Stimulated activated effector memory CD8-positive, alpha-beta T cell treated with anti-CD3 and anti-CD28 coated beads, Interleukin-12 subunit alpha, Interleukin-12 subunit beta, amount 100 ng/mL, for 72 hours (primary cell): ENCODE measurements at places on chromosomes 7 and 10.

DNA sequence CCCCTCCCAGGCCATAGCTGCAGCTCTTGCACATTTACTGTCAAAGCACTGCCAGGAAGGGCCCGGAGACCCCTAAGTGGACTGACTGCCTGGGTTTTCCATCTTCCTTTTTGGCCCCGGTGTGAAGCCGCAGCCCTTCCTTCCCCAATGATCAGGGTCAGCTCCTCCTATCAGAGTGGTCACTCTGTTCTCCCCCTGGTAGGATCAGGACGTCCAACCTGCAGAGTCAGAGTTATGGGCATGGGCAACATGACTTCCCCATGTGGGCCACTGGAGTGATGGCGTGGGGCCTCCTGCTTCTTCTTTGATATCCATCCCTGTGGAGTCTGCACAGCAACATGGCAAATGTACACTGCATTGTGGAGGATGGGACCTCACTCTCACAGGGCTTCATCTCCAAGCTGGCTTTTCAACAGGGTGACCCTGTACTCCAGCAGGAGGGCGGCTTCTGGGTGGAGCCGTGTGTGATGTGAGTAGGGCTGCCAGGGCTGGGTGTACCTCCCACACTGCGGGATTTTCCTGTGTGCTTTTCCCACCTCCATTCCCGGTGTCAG is 6.4 kb upstream of the RAMP3 start:
- DNase-seq = no peak

DNA sequence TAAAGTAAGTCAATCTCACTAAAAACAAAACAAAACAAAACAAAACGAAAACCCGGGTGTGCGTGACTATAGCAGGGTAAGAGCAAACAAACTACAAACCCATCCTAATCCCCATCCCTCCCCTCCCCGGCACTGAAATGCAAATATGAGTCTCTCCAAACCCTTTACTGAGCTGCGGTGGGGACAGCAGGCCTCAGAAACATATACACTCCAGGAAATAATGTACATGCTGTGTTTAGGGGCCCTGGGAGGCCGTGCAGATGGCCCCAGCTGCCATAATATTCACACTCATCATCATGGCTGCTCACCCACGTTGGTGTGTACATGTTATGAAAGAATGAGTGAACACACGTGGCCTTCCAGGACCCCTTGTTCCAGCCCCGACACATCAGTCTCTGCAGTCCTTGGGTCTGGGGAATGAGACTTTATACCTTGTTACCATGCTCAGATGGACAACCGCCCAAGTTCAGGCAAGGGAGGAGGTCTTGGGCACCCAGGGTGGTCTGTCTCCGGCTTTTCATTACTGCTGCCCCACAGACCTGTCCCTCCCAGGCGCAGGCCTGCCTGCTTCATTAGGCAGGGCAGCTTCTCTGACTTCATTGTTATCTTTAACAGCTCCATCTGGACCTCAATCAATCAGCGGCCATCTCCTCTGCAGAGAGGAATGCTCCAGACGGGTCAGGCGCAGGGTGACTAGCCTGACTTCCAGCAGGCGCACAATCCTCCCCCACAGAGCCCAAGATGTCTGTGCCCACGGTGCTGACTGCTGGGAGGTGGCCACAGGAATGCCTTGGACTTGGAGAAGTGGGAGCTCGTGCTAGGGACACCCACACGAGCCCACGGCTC is 20.6 kb downstream of the HSPA12A start:
- no peak for DNase-seq

- peak; percentile 59 for DNase-seq
Observed at GRCh38 chr7:71735961-71736556, 604.1 kb downstream of the GALNT17 start.

DNA sequence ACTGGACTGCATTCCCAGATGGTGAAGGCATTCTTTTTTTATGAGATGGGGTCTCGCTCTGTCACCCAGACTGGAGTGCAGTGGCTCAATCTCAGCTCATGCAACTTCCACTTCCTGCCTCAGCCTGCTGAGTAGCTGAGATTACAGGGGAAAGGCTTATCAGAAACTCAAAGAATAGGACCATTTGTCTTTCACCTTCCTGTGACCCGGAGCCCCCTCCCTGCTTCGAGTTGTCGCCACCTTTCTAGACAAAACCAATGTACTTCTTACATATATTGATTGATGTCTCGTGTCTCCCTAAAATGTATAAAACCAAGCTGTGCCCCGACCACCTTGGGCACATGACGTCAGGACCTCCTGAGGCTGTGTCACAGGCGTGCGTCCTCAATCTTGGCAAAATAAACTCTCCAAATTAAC is 1.8 kb upstream of the METTL27 start:
- DNase-seq = no peak

DNA sequence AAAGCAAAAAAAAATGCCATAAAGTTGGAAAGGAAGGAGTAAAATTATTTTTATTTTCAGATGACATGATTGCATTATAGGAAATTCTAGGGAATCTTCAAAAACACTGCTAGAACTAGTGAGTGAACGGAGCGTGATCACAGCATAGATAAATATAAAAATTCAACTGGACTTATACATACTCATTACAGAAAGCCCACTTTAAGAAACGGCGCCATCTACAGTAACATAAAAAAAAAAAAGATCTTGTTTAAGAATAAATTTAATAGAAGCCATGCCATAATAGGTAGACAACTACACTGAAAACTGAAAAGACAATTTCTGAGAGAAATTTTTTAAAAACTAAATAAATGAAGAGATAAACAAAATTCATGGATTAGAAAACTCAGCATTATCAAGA is 623.1 kb upstream of the MGMT start:
- DNase-seq = no peak

DNA sequence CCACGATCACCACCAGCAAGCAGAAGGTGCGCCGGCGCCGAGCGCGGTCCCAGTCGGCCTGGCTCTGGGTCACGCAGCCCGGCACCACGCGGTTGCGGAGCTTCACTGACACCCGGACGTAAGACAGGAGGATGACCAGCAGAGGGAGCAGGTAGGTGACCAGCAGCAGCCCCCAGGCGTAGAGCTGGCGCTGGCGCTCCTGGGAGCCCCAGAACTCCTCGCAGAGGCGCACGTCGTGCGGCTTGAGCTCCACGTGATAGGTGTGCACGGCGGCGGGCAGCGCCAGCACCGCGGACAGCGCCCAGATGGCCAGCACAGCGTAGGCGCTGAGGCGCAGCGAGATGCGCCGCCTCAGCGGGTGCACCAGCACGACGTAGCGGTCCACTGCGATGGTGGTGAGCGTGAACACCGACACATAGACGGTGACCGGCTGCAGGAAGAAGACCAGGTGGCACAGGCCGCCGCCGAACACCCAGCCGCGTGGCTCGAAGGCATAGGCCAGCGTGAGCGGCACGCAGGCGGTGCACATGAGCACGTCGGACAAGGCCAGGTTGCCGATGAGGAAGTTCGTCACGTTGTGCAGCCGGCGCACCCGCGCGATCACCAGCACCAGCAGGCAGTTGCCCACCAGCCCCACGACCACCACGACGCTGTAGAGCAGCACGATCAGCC is 920 bp downstream of the PRLHR start:
- DNase-seq = no peak

DNA sequence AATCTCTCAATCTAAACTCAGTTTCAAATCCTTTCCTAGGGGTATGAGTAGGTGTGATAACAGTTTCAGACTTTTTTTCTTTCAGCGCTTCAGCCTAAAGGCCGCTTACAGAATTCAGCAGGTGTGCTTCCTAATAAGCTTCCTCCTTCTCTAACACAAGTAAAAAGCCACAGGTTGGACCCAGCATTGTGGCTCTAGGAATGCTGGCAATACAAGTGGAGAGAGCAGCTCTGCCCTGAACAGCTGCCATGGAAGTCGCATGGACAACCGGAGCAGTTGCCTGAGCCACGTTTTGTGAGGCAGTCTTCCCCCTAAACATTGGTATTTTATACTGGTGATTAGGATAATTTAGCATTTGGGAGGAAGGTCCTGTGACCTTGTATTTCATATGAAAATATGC is 83.5 kb downstream of the ST7 start:
- no peak for DNase-seq

- DNase-seq = no peak
Observed at GRCh38 chr7:105581066-105581811, at the start of gene EFCAB10. Gene EFCAB10, minus strand, starts transcription at chr7:105581493. Its CDS starts 30 bp downstream, at chr7:105581463.

GRCh38 chr7:148939128-148939755 is 55.2 kb upstream of the EZH2 start:
- no peak for DNase-seq

DNA sequence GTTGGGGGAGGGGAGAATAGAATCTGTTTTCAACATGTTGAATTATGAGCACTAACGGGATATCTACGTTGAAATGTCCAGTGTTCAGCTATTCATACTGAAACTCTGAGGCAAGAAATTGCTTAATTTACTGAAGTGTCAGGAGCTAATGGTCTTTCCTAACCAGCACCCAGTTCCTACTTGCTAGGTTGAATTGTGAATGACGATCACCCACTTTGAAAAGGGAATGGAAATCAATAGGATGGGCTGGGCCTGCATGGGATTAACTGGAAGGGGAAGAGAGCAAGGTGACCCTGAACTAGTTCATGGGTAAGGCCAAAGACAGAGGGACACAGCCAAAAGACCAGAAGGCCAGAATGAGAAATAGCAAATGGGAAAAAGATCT is 51.3 kb downstream of the HIPK2 start:
- DNase-seq = no peak

DNA sequence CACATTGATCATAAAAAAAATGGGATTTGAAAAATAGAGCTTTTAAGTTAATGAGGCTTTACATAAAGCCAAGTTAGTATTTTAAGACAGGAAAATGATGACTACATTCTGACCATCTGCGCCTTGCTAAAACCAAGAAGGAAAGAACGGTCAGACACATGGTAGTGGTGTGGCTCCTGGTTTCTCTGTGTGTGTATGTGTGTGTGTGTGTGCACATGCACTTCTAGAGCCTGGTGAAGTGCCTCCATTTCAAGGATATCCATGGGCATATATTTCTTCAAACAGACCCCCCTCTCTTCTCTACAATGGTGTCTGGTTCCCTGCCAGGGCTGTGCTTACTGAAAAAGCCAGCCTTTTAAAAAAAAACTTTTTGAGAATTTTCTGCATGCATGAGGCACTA is 80.9 kb downstream of the FRMPD2 start:
- DNase-seq = no peak

GRCh38 chr10:80506836-80507487 is 30.7 kb upstream of the SH2D4B start:
- DNase-seq = no peak

GRCh38 chr10:93250010-93250409 is 176.3 kb downstream of the CYP26A1 start:
- DNase-seq = no peak

GRCh38 chr7:34752929-34753328 is 94.9 kb downstream of the NPSR1 start:
- DNase-seq = no peak

- no peak for DNase-seq
Observed at GRCh38 chr10:58269782-58270290, 874 bp downstream of the CISD1 start.

- no peak for DNase-seq
Observed at GRCh38 chr7:45033261-45033930, 33.4 kb downstream of the CCM2 start.

DNA sequence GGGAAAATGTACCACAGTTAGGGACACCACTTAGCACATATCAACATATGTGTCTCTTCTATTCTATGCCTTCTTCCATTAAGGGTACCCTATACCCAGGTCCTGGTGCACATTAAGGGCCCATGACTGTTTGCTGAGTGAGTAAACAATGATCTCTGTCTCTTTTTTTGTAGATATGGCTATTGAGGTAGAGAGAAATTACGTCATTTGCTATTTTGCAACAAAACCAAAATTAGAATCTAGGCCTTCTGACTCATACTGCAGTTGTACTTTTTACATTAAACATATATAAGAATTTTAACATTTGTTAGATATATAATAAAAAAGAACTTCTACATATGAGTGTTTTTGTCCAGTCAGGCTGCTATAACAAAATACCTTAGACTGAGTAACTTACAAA is 683.2 kb upstream of the LRRN3 start:
- DNase-seq = no peak

DNA sequence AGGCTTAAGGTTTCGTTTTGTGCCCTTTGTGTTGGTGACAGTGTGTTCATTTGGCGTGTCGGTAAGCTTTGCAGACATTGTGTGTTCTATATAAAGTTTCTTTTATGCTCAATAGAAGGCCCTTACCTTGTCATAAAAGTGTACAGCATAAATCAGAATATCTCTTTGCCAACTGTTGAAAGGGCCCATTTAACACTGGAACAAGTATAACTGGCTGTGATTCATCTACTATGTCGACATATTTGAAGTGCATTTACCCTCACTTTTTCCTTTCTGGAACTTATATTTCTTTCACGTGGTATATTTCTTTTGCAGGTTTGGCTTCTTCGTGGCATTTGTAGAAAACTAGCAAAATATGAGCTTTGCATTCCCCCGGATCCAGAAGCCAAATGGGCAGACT is 32.7 kb downstream of the EEPD1 start:
- no peak for DNase-seq

- no peak for DNase-seq
Observed at GRCh38 chr7:5662828-5663227, 118.6 kb downstream of the RNF216 start.

- DNase-seq = no peak
Observed at GRCh38 chr10:75956624-75957023, 525.2 kb downstream of the LRMDA start.

GRCh38 chr10:61635471-61635870 is 27.3 kb upstream of the CABCOCO1 start:
- no peak for DNase-seq

- no peak for DNase-seq
Observed at GRCh38 chr7:87561702-87562101, 39.0 kb downstream of the ABCB1 start.

DNA sequence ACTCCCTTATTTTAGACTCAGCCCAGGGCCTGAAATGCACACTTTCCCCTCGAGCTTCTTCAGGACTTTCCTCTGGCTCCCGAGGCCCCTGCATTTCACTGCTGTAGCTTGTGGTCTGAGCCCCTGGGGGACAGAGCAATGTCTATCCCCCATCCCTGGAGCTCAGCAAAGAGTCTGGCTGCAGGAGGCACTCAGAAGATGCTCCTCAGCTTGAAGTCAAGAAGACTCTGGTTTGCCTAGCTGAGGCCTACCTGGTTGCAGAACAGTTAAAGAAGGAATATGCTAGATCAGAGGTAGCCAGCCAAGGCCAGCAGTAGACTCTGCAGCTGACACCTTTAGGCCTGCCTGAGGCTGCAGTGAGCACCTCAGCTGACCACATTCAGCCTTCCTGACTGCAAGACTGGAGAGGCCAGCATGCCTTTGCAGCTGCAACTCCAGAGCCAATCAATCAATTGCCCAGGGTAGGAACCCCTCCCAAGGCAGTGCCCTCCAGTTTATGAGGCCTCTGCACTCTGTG is 36.9 kb upstream of the IKZF1 start:
- DNase-seq = peak; percentile 61

- DNase-seq = no peak
Observed at GRCh38 chr7:69237541-69237940, 360.7 kb upstream of the AUTS2 start.

GRCh38 chr10:73965890-73966768 is 31.8 kb upstream of the VCL start:
- no peak for DNase-seq

DNA sequence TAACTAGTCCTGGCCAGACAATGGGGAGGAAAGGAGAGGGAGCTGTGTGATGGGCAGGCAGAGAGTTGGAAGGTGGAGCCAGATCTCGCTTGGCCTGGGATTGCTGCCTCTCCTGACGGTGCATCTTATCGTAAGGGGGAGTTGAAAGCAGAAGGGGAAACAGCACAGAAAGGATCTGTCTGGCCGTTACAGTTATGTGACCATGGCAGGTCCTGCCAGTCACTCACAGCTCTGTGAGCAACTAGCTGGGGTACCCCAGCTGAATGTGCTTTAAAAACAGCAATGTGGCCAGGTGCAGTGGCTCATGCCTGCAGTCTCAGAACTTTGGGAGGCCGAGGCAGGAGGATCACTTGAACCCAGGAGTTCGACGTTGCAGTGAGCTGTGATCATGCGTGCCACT is 8.1 kb downstream of the BLVRA start:
- no peak for DNase-seq
